H1 (cell line): ENCODE measurements at places on chromosomes 12 and 14. TPM values are rescaled to one million over a fixed set of nuclear protein-coding genes. Genes with fewer than 3 reads are reported as not detected.

DNA sequence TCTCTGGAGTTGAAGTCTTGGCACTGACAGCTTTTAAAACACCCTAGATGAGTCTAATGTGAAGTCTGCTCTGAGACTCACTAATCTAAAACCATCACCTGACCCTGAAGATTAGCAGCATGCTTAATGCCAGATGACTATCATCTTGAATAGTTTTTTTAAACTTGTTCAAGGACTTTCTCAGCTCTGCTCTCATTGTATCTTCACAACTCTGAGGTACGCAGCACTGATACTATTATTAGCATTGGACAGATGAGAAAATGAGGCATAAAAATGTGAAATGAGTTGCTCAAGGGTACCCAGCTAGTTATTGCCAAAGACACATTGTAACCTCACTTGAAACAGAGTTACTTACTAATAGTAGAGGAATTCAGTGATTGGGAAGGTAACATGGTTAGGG, 4.8 kb downstream of the SLC38A1 start:
- no peaks in the 10 kb centered on the region for H3K27me3 ChIP-seq
- H3K4me1 ChIP-seq: peaks cover 31% of the 10 kb centered on the region
- DNase-seq: no peak
- H3K4me3 ChIP-seq: peak overlapping the region; percentile 41
- no peaks in the 10 kb centered on the region for H3K36me3 ChIP-seq

DNA sequence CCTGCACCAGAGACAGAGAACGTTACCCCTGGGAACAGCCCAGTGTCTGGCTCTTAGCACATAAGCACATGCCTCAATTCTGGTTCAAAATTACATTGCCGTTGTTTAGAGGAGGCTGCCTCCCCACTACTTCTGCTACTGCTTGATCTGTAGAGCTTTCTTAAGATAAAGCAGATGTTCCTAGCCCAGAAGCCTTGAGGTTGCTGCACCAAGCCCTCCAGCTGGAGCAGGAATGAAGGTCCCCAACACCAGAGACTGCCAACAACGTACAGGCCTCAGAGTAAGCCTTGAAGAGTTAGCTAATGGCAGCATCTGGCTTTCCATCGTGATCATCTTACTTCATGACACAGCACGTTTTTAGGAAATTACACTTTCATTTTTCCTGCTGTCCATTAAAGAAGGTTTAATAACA, 34.7 kb upstream of the AMIGO2 start:
- H3K4me1 ChIP-seq: no peaks in the 10 kb centered on the region
- no peak for DNase-seq
- H3K27me3 ChIP-seq: no peaks in the 10 kb centered on the region
- H3K27ac ChIP-seq: no peak overlapping the region
- no peak overlapping the region for H3K4me3 ChIP-seq

DNA sequence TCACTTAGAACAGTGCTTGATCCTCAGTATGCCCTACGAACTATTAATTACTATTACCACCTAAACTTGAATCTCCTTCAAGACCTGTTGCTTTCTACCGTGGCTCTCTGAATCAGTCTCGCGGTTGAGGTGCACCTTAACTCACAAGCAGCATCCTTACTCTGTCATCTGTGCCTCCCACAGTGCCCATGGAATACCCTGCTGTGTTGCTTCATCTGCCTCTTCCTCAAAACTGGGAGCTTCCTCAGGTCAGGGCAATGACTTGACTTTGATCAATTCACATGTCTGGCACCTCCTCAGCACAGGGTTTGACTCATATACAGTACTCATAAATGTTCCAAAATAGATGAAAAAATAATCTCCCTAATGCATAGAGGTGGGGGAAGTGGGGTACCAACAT, 305.9 kb downstream of the NUAK1 start:
- no peaks in the 10 kb centered on the region for H3K27me3 ChIP-seq
- H3K4me1 ChIP-seq: no peaks in the 10 kb centered on the region
- no peak overlapping the region for H3K4me3 ChIP-seq

DNA sequence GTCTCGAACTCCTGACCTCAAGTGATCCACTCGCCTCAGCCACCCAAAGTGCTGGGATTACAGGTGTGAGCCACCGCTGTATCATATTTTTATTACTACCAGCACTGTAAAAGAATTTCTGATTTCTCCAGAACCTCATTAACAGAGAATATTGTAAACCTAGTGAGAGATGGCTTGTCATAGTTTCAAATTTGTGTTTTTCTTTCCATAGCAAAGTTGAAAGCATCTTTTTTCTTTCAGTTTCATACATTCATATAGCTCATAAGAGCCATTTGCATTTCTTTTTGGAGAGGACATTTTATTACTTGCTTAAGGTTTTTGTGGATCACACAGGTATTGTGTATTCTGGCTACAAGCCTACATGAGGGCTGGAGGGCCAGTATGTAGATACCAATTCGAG, 58.0 kb downstream of the MIS18BP1 start:
- H3K4me1 ChIP-seq: no peaks in the 10 kb centered on the region
- no peaks in the 10 kb centered on the region for H3K27me3 ChIP-seq
- H3K4me3 ChIP-seq: no peak overlapping the region
- H3K36me3 ChIP-seq: no peaks in the 10 kb centered on the region
- H3K27ac ChIP-seq: no peak overlapping the region

GRCh38 chr12:104622928-104623327, 166.2 kb downstream of the CHST11 start:
- H3K4me1 ChIP-seq: no peaks in the 10 kb centered on the region
- H3K27ac ChIP-seq: no peak overlapping the region
- no peaks in the 10 kb centered on the region for H3K36me3 ChIP-seq
- no peaks in the 10 kb centered on the region for H3K27me3 ChIP-seq
- no peak for DNase-seq
- no peak overlapping the region for H3K4me3 ChIP-seq

- no peak overlapping the region for H3K4me3 ChIP-seq
- no peaks in the 10 kb centered on the region for H3K27me3 ChIP-seq
- H3K27ac ChIP-seq: no peak overlapping the region
- H3K36me3 ChIP-seq: no peaks in the 10 kb centered on the region
- DNase-seq: no peak
- H3K4me1 ChIP-seq: no peaks in the 10 kb centered on the region
Measured at GRCh38 chr12:95343461-95344230, 126.0 kb downstream of the VEZT start.

- H3K27me3 ChIP-seq: no peaks in the 10 kb centered on the region
- H3K27ac ChIP-seq: no peak overlapping the region
- H3K4me1 ChIP-seq: no peaks in the 10 kb centered on the region
- no peaks in the 10 kb centered on the region for H3K36me3 ChIP-seq
- DNase-seq: no peak
Measured at GRCh38 chr12:85076688-85077430, 40.7 kb downstream of the LRRIQ1 start.

MUCL1 gene
- polyA plus RNA-seq: not detected in 2 replicates

DNA sequence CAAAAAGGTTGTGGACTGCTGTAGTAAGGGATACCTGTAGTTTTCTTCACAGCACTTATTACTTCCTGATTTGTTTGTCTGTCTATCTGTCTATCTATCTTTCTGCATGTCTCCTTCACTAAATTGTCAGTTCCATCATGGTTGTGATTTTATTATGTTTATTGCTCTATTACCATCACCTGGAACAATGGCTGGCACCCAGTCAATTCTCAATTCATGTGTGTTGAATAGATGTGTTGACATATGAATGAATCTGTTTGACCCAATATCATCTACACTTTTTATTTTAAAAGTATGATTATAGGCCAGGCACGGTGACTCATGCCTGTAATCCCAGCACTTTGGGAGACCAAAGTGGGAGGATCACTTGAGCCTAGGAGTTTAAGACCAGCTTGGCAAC, 224.4 kb downstream of the NUBPL start:
- no peak overlapping the region for H3K4me3 ChIP-seq
- DNase-seq: no peak
- H3K4me1 ChIP-seq: no peaks in the 10 kb centered on the region
- no peaks in the 10 kb centered on the region for H3K27me3 ChIP-seq
- H3K27ac ChIP-seq: no peak overlapping the region

GRCh38 chr14:85607651-85608081, 77.7 kb downstream of the FLRT2 start:
- H3K36me3 ChIP-seq: no peaks in the 10 kb centered on the region
- H3K27ac ChIP-seq: no peak overlapping the region
- no peaks in the 10 kb centered on the region for H3K4me1 ChIP-seq
- no peak for DNase-seq
- no peak overlapping the region for H3K4me3 ChIP-seq

DNA sequence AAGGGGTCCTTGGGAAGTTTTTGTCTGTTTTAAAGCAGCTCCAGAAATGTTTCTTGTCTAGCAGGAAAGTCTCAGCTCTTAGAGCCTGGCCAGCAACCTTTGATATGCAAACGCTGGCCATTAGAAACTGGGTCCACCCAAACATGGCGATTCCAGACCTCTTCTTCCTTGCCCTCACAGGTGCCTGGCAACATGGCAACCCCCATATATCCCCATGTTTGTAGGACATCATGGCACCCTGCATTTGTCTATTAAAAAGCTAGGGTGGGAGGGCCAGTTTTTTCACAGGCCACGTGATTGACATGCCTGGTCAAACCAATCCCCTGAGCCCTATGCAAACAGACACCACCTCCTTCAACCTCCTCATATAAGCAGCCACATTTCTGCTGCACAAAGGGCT, 848.7 kb upstream of the FOXG1 start:
- no peak overlapping the region for H3K27ac ChIP-seq
- no peak overlapping the region for H3K4me3 ChIP-seq
- no peaks in the 10 kb centered on the region for H3K36me3 ChIP-seq
- no peaks in the 10 kb centered on the region for H3K27me3 ChIP-seq

GRCh38 chr12:48045061-48045846, 41.0 kb upstream of the COL2A1 start:
- no peaks in the 10 kb centered on the region for H3K27me3 ChIP-seq
- H3K27ac ChIP-seq: no peak overlapping the region
- H3K4me3 ChIP-seq: no peak overlapping the region
- no peak for DNase-seq
- H3K36me3 ChIP-seq: peaks cover 48% of the 10 kb centered on the region
- no peaks in the 10 kb centered on the region for H3K4me1 ChIP-seq

- no peak overlapping the region for H3K4me3 ChIP-seq
- H3K27ac ChIP-seq: no peak overlapping the region
- H3K27me3 ChIP-seq: no peaks in the 10 kb centered on the region
- peaks cover 2% of the 10 kb centered on the region for H3K4me1 ChIP-seq
Measured at GRCh38 chr12:69879007-69879960, 54.3 kb downstream of the MYRFL start.

TUBA1B gene
- polyA plus RNA-seq: 5,662 and 6,837 TPM in 2 replicates

- no peak overlapping the region for H3K27ac ChIP-seq
- H3K36me3 ChIP-seq: no peaks in the 10 kb centered on the region
- DNase-seq: no peak
- H3K4me3 ChIP-seq: no peak overlapping the region
Measured at GRCh38 chr14:26929361-26929760, 331.5 kb upstream of the NOVA1 start.

TAS2R30 gene
- 0.16 and 0.33 TPM in 2 replicates for polyA plus RNA-seq

DNA sequence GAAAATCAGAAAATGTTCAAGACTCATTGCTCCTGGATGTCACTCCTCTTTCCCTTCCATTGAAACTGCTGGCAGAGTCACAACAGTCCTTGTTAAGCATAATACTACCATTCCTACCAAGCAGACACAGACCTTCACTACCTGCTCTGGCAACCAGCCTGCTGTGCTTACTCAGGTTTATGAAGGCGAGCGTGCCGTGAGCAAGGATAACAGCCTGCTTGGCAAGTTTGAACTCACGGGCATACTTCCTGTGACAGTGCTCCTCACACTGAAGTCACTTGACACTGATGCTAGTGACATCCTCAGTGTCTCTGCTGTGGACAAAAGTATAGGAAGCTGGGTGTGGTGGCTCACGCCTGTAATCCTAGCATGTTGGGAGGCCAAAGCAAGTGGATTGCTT, 15.7 kb upstream of the PHETA1 start:
- no peaks in the 10 kb centered on the region for H3K36me3 ChIP-seq
- no peak overlapping the region for H3K27ac ChIP-seq
- H3K27me3 ChIP-seq: no peaks in the 10 kb centered on the region
- DNase-seq: no peak
- H3K4me1 ChIP-seq: no peaks in the 10 kb centered on the region

DNA sequence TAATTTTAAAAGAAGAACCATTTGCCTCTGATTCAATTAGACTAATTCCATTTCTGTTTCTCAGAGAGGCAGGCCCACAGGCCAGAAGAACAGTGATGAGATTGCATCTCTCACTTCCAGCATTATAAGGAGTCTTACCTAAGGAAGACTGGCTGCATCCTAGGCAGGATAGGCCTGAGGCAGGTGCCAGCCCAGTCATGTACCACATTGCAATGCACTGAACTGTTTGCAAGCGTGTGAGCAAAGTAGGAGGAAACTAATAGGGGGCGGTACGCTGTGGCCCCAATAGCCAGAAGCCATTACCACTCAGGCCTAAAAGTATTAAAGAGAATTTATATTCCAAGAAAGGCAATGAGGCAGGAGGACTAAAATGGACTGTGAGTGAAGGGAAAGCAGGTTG, 12.1 kb upstream of the CNIH1 start:
- H3K27me3 ChIP-seq: no peaks in the 10 kb centered on the region
- H3K27ac ChIP-seq: no peak overlapping the region
- H3K4me1 ChIP-seq: no peaks in the 10 kb centered on the region
- no peak for DNase-seq

DNA sequence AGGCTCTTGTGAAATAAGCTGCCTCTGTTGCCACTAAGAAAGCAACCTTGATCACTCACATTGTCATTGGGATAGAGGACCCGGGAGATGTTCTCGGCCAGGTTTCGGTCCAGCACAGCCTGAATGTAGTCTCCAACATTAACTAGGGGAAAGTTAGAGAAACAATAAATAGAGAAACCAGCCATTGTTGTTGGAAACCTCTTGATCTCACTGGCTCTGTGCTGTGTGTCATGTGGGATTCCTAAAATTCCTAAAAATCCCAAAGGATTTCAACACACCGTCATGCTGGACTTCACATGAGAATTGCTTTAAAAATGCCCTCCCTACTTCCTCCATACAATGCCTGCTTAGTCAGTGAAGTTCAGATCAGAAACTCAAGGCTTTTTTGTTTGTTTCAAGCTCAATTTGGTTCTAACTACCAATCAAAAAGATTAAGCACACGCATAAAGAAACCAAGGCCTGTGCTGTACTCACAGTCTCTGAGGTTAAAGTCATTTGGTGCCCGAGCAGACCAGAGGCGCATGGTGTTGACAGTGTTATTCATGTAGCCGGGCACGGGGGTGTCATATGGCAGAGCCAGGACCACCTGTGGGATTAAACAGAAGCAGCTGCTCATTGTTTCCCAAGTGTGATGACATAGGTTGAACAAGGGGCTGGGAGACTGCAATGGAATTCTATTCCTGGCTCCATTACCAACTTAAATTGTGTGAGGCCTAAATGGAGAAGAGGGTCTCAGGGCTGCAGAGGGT, 23.6 kb downstream of the PYGL start:
- H3K4me3 ChIP-seq: no peak overlapping the region
- H3K4me1 ChIP-seq: no peaks in the 10 kb centered on the region
- no peaks in the 10 kb centered on the region for H3K27me3 ChIP-seq
- no peaks in the 10 kb centered on the region; the same call in 1 of the 2 replicates for H3K36me3 ChIP-seq
- DNase-seq: no peak

- no peak overlapping the region for H3K4me3 ChIP-seq
- H3K36me3 ChIP-seq: no peaks in the 10 kb centered on the region
- H3K27me3 ChIP-seq: no peaks in the 10 kb centered on the region
- DNase-seq: no peak
- no peak overlapping the region for H3K27ac ChIP-seq
- H3K4me1 ChIP-seq: no peaks in the 10 kb centered on the region
Measured at GRCh38 chr14:84323978-84324377, 1206.0 kb upstream of the FLRT2 start.

GRCh38 chr12:8018666-8019581, 13.6 kb upstream of the FOXJ2 start:
- H3K4me1 ChIP-seq: peaks cover 4% of the 10 kb centered on the region; the same call in 1 of the 2 replicates
- DNase-seq: peak; percentile 70
- H3K27me3 ChIP-seq: no peaks in the 10 kb centered on the region
- H3K4me3 ChIP-seq: peak overlapping the region; percentile 46
- no peaks in the 10 kb centered on the region for H3K36me3 ChIP-seq
